Right renal pelvis (tissue), 4 donors: ENCODE measurements at places on chromosomes 1 and 21.

DNA sequence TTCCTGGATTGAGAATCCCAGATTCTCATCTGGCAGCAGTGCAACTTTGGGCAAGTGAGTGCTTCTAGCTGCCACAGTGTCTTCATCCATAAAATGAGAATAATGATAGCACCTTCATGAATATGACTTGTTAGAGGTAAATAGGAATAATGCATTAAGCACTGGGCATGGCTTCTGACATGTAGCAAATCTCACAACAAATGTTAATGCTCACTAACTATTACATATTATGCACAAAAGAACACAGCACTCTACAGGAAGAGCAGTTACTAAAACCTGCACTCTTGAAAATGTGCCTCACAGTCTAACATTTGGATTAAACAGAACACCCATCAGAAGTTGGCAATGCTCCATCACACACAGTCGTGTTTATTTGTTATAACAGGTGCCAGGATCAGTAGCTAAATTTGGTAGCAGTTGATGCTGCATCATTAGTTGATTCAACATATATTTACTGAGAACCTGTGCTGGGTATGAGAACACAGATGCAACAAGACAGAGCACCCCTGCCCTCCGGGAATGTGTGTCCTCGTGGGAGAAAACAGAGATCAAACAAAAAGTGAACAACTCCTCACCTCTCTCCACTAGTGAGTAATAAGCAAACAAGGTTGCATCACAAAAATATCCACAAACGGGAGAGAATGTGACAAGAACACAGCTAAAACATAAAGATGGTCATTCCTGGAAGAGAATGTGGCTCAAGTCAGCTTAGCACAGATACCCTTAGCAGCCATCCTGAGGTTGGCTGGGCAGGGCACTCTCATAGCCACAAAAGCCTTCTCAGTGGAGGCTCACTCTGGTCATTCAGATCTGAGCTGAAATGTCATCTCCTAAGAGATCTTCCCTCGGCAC is 26.2 kb upstream of the LBR start:
- no peak for DNase-seq

GRCh38 chr1:24705260-24706073 is 39.8 kb upstream of the CLIC4 start:
- DNase-seq: no peak

- DNase-seq: no peak
These were observed 33.9 kb upstream of the ATP2B4 start for GRCh38 chr1:203592730-203593129.

DNA sequence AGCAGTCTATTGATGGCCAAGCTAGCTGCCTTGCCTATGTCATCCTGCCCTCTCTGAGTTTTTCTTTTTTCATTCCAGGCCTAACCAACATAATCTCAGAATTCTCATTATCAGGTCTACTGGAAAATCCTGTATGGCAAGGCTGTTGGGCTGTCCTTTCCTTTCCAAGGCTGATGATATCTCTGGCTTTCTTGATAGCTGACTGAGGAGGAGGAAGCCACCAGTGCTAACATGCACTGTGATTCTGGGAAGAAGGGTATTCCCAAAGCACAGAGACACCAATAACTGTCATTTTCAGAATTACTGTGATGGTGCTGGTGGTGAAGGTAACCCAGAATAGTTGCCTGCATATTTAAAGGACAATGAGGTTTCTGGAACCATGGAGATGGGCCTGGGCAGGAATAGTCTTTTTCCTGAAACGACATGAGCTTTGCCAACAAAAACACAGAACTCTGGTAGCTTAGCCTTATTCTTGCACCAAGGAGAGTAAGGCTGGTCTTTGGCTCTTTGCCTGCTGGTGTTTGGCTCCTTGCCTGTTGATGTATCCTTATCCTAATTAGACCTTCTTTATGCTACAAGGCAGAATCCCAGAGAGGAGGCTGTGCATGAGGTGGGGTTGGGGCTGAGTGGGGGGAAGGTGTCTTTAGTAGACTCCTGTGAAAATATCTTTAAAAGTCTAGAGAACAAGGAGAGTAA is 157.4 kb downstream of the TNFSF18 start:
- DNase-seq: no peak

DNA sequence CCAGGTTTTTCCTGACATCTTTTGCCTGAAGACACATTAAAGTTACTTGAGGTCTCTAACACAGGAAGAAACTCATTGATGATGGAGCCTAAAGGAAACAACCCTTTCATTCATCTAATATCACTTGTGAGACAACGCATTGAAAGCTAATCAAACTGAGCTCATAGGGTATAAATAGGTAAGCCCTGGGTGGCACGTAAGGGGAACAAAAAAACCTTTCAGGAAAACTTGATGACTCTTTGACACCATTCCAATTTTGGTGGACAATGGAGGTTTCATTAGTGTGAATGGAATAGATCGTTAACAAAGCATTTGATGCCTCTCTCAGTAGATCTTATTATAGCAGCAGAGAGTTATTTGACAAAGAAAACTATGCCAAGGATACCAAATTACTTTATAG is 80.7 kb upstream of the DUSP10 start:
- no peak for DNase-seq

DNA sequence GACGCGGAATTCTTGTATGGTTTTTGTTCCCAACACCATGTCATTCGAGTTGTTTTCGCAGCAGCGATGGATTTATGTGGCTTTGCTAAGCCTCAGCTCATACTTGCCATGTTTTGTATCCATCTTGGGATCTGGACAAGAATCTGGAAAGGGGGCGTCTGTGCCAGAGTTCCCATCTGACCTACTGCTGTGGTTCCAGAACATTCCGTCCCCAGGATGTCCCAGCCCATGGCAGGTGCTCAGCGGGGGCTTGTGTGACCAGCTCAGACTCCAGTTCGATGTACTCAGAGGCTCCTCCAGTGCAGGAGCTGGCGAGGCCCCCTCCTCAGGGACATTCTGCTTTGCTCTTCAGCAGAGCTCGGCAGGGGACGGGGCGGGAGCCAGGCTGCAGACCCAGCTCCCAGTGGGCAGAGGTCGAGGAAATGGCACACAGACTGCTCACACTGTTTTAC is 24.0 kb upstream of the ADARB1 start:
- no peak for DNase-seq

- no peak for DNase-seq
These were observed 184.5 kb downstream of the FASLG start for GRCh38 chr1:172843444-172843843.

DNA sequence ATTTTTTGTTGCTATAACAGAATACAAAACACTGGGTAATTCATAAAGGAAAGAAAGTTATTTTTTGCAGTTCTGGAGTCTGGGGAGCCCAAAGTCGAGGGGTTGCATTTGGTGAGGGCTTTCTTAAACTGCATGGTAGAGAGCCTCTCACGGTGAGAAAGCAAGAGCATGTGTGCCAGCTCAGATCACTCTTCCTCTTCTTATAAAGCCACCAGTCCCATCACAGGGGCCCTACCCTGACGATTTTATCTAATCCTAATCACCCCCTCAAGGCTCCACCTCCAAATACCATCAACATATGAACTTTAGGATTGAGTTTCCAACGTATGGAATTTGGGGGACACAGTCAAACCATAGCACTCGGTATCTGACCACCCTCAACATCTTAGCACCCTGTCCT is 1.0 kb upstream of the STRIP1 start:
- no peak for DNase-seq

- DNase-seq: no peak
These were observed 7.0 kb upstream of the ADORA1 start for GRCh38 chr1:203120325-203121153.

GRCh38 chr1:35661474-35661795 is 20.1 kb upstream of the PSMB2 start:
- DNase-seq: no peak

GRCh38 chr1:5526385-5526750 is 465.9 kb downstream of the NPHP4 start:
- DNase-seq: no peak

- no peak for DNase-seq
These were observed 25.7 kb downstream of the LHX4 start for GRCh38 chr1:180255536-180256340.

DNA sequence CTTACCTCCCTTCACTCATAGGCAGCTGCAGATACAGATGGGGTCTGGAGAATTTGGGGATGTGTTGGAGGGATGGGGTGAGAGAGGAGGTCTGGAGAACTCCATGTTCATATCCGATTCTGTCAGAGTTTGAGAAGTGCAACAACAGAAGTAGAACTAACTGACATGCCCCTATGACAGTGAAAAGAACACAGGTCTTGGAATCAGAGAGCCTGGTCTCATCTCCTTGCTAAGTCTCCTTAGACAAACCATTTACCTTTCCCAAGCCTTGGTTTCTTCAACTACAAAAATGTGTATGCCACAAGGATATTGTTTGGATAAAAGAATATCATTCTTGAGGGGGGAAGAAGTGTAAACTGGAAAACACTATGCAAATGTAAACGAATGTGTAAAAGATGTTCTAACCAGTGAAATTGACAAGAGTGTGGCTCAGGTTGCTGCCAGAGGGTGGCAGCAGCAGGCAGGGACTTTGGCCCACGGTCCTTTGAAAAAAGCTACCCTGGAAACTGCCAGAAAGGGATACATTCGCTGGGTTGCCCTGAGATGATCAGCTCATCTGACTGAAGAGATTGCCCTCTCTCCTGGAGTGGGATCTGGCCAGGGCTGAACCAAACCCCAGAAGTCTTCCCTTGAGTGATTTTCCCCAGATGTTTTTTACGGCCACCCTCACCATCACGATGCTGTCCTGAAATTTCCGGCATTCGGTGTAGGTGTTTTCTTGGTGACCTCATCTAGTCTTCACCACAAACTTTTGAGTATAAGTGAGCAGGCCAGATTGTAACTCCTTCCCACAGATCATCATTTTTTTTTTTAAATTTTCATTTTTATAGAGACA is 17.0 kb upstream of the CD2 start:
- peak; percentile 12 for DNase-seq

DNA sequence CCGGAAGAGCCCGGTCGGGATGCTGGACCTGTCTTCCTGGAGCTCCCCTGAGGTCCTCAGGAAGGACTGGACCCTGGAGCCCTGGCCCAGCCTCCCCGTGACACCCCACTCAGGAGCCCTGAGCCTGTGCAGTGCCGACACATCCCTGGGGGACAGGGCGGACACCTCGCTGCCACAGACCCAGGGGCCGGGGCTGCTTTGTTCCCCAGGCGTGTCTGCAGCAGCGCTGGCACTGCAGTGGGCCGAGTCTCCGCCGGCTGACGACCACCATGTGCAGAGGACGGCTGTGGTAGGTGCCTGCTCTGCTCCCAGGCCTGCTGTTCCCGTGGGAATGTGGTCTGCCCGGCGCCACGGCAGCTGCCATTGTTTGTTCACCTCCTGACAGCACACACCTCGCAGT is 42.1 kb upstream of the DIP2A start:
- DNase-seq: no peak

GRCh38 chr21:34020005-34020847 is 53.2 kb upstream of the MRPS6 start:
- DNase-seq: no peak

GRCh38 chr1:234887016-234887900 is 241.4 kb downstream of the TOMM20 start:
- no peak for DNase-seq

GRCh38 chr1:178434360-178434759 is 62.4 kb downstream of the CLEC20A start:
- no peak for DNase-seq

- DNase-seq: no peak
These were observed 2.7 kb upstream of the FMO1 start for GRCh38 chr1:171245458-171246064.

- no peak for DNase-seq
These were observed 36.1 kb downstream of the LRIF1 start for GRCh38 chr1:110927484-110928075.

GRCh38 chr21:46112725-46113215 is 14.9 kb downstream of the COL6A2 start:
- no peak for DNase-seq

GRCh38 chr1:178612261-178612660 is 99.4 kb downstream of the TEX35 start:
- DNase-seq: no peak

DNA sequence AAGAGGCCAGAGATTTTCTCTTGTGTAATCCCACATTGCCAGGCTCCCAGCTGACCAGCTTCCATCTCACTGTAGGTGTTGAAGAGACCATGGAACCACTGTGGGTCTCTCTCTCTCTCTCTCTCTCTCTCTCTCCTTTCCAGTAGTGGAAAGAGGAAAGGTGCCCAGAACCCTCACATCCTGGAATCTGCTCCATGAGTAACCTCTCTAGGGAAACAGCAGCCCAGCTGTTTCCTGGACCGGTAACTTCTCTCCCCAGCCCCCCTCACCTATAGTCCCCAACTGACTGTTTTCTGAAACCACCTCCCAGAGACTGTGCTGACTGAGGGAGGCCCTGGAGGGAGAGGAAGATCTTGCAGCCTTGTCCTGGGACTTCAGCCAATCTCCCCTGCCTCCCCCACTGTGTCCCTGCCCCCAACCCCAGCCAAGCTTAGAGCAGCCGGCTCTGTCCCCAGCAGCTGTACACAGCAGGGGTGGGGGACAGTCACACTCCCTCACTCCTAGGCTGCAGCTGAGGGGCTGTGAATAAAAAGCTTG is 20.6 kb upstream of the SLC45A3 start:
- DNase-seq: peak; percentile 58

DNA sequence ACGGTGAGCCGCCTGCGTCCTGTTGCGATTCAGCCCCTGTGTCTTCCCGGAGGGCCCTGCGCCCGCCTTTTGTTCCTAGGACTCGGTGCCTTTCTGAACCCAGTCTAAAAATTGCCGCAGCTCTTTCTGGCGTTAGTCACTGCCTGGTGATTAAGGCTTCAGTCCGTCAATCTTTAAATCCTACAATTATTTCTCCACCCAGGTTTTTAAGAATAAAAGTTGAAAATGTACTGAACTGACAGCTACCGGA is 16.2 kb upstream of the PDXK start:
- DNase-seq: no peak

GRCh38 chr1:209430821-209431259 is 152.7 kb upstream of the CAMK1G start:
- no peak for DNase-seq

GRCh38 chr1:43274804-43275180 is 5.0 kb downstream of the TMEM125 start:
- DNase-seq: no peak

- DNase-seq: no peak
These were observed 735.8 kb downstream of the LTN1 start for GRCh38 chr21:28256837-28257236.

- no peak for DNase-seq
These were observed 59.2 kb downstream of the TLR5 start for GRCh38 chr1:223083831-223084230.

- no peak for DNase-seq
These were observed 31.2 kb downstream of the PIK3C2B start for GRCh38 chr1:204463125-204464060.

GRCh38 chr1:234612352-234613127 is 2.6 kb upstream of the IRF2BP2 start:
- DNase-seq: no peak

GRCh38 chr1:201906336-201906735 is 17.6 kb downstream of the SHISA4 start:
- no peak for DNase-seq

- DNase-seq: no peak
These were observed 66.4 kb upstream of the PDE9A start for GRCh38 chr21:42587036-42587435.
